Stimulated activated CD4-positive, alpha-beta T cell treated with anti-CD3 and anti-CD28 coated beads, Interleukin-12 subunit alpha, Interleukin-12 subunit beta, amount 100 ng/mL, for 24 hours (primary cell): ENCODE measurements at places on chromosomes 2 and 18.

DNA sequence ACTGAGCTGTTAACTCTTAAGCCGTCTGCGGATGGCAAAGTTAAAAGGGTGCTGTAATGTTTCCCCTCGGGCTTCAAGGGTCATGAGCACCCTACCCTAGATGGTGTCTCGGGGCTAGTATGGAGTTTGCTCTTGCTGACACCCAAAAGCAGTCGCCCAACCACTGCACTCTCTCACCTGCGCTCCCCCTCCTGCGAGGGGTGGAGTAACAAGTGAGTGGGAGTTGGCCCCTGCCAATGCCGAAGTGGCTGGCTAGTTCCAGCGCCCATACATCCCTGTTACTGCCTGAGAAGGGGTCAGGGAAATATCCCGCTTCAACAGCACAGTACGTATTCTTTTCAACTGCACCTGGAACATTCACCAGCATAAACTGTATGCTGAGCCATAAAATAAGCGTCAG, 47.5 kb downstream of the FAM117B start:
- no peak for DNase-seq

DNA sequence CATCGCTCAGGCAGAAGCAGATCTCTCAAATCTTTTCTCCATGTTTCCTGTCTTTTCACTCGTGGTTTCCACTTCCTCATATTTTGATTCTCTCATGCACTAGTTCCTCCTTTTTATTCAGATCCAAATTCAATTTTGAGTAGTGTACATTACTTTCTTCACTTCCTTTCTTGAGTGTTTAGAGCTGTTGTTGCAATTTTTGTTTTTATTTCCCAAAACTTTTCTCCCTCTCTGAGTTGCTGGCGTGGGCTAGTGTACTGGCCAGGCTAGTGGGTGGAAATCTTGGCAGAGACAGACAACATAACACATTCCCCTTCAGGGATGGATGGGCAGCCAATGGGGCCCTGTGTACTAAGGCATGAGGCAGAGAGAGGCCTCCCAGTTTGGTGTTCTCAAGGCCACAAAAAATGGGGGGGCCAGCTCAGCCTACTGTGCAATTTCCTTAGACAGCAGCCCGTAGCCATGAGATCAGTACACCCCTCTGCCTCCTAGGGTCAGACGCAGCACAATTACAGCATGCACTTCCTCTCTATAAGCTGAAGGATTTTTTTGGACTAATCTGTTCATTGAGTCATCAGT, 145.1 kb upstream of the PID1 start:
- no peak for DNase-seq

DNA sequence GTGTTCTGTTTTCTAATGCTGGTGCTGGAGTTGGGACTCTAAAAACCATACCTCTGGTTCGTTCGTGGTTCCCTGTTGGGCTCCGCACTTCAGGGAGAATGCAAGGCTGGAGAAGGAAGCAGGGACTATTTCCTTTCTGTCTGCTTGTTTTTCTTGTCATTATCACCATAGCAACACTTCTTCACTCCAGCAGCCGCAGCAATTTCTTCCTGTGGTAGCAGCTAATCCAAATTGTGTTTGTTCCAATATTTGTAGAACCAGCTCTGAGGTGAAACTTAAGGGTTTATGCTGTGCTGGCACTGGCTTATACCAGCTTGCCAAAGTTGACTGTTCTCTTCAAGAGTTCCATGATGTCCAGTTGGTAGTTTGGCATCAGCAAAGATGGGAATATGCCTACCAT, 301.4 kb upstream of the SYT4 start:
- DNase-seq, result no peak

- DNase-seq, result no peak
Measured at GRCh38 chr2:168699844-168700417, 102.5 kb upstream of the NOSTRIN start.

DNA sequence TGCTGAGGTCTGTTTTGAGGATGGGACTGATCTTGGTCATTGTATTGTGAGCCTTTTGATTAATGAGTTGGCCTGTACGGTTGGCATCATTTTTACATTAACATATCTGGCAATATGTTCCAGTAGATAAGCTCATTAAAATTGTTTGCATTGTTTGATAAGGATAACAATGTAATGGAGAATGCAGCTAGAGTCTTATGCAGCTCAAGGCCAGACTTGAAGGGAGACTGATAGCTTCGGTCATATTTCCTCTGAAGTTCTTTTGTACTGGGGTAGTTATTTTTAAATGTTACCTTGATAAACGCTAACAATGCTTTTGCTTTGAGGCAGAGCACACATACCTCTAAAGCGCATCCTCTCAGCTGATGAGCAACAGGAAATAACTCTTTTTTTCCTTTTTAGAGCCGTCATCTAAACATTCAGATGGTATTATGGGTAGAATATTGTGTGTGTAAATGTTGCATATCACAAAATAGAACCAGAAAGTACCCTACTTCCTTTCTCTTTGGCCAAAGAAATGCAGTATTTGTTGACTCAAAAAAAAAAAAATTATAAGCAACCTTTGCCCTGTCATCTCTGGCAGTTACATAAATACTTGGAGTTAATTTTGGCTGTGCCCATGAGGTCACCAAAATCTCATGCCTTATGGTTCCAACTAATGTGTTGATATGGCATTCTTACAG, 1.3 kb downstream of the MAPRE2 start:
- no peak for DNase-seq

DNA sequence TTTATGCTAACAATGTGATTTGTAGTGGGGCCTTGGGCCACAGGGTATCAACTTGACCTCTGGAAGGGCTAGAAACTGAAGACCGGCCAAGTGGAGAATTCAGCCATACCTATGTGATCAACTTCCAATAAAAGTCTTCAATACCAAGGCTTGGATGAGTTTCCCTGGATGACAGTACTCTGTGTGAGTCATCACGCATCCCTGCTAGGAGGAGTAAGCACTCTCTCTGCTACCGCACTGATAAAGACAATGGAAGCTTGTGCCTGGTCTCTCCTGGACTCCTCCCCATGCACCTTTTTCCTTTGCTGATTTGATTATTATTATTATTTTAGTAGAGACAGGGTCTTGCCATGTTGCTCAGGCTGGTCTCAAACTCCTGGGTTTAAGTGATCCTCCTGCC, 58.1 kb downstream of the SKA1 start:
- no peak for DNase-seq

GRCh38 chr2:206311026-206311425, 36.6 kb downstream of the ZDBF2 start:
- no peak for DNase-seq

- DNase-seq, result no peak
Measured at GRCh38 chr2:232538671-232539070, 821 bp upstream of the CHRNG start.

GRCh38 chr2:130756053-130756873, 923 bp downstream of the AMER3 start:
- no peak for DNase-seq

DNA sequence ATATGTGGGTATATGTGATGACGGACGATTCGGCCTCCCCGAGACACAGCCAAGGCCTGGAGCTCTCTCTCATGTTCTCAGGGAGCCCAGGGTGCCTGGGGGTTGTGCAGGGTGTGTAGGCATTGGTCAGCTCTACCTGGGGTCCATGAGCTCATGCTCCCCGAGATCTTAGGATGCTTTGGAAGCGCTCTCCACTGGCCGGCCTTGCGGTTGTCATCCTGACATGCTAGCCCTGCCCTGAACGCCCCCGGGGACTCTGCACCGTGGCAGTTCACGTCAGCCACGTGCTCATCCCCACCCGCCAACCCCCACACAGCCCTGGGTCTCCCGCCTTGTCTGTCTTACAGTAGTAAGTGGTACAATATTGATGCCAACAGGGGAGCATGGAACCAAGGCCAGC, 67.8 kb downstream of the RTP5 start:
- DNase-seq, result no peak

DNA sequence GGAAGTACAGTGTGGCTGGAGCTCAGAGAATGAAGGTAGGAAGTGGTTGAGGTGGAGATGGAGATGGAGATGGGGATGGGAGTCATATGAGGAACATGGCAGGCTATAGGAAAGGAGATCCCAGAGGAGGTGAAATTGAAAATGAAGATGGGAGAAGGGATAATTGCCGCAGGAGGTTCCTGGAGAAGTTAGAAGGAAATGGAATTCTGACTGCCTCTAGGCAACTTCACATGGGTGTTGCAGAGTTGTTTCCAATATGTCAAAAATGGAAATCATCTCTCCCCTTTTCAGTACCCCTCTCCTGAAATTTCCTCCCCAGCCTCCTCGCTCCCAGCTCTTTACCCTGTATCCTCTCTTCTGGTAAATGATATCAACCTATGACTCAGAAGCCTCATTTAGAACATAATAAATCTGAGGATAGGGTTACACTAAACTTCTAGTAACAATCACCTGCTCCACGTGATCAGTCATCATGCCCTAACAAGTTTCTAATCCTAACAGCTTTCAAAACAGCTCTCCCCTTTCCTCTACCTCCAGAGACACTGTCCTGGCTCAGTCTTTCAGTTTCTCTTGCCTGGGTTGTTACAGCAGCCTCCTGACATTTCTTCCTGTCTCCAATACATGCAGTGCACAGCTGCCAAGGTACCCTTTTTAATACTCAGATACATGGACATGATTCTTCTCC, 201.9 kb upstream of the RBMS1 start:
- DNase-seq, result no peak

DNA sequence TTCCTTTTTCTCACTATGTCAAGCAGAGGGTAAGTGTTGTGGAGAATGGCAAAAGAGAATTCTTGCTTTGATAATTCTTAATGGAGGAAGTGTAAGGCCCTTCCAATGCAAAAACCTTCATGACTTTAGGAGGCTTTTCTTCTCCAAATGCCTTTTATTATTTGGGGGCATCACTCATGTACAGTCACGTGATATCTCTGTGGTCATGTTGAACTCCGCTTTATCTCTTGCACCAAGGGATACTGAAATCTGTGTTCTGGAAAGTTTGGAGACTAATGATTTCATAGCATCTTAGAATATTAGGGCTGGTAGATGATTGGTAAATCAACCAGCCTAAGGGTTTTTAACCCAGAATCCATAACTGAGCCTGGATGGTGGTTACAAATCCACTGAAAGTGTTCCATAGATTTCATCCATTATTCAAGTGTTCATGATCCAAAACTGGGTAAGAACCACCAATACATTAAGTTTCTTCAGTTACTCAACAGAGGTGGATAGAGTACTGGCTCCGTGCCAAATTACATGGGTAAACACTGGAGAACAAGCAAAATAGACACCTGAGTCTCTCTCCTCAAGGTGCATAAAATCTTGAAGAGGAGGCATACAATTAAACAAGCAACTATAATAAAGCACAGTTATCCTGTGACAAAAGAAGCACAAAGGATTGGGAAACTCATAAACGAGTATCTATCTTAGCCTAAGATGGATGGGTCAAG, 169.6 kb upstream of the EPHA4 start:
- no peak for DNase-seq

- no peak for DNase-seq
Measured at GRCh38 chr2:241865957-241866789, 3.4 kb upstream of the RTP5 start.

- DNase-seq, result no peak
Measured at GRCh38 chr2:105872830-105873229, 128.1 kb downstream of the NCK2 start.

GRCh38 chr2:206836722-206837121, 71.3 kb downstream of the FASTKD2 start:
- no peak for DNase-seq

DNA sequence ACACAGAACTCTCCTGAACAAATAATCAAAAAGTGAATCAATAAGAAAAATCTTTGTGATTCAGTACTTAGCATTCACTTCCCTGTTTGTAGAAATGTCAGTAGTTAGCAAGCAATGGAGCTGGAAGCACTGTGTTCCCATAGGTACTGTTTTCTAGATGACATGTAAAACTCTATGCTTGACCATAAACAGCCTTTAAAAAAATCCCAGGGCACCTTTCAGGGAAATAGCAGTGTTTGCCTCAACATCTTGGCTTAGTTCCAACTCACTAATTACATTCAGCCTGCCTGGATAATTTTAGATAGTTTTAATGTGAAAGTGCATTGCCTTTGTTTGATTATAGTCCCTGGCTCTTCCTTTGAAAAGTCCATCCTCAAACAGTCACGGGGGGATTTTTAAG, 721.8 kb downstream of the ERBB4 start:
- DNase-seq, result no peak

GRCh38 chr2:156394033-156394741, 42.0 kb upstream of the GPD2 start:
- DNase-seq, result no peak

- no peak for DNase-seq
Measured at GRCh38 chr18:79392226-79392625, 3.5 kb upstream of the NFATC1 start.

- no peak for DNase-seq
Measured at GRCh38 chr2:216571178-216571908, 61.9 kb upstream of the IGFBP2 start.

DNA sequence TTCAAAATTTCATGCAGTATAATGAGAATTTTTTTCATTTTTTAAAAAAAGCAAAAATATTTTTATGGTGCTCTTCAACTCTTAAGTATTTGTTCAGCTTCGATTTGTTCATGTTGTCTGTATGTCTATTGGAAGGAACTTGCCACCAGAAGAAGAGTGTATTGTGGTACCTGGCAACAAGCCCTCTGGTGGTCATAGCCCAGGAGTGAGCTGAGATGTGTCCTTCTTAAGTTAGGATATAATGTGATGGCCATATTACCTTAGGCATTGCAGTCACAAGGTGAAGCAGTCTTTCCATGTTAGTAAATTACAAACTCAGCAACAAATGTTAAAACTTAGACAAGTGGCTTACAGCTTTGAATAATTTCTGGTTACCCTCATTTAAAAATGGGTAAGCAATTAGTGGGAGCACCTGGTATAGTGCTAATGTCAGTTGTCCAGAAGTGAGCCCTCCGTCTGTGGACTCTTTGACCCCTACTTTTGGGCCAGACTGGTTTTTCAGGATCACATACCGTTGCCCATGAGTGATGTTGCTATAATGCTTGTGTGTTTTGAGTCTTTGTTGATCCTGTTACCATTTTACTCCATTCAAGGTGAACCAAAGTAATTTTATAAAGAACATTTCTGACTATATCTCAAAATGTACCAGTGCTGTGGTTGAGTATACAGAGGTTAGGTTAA, 57.4 kb downstream of the MYO1B start:
- no peak for DNase-seq
